Smooth muscle cell of the pulmonary artery (primary cell): ENCODE measurements at places on chromosomes 7 and 10. TPM values are rescaled to one million over a fixed set of nuclear protein-coding genes. Genes with fewer than 3 reads are reported as not detected.

The SUN3 gene
- total RNA-seq, result not detected in 2 replicates

The MMRN2 gene
- total RNA-seq, result 6.2 and 6.3 TPM in 2 replicates

The OR6B1 gene
- not detected in 2 replicates for total RNA-seq

The MORN4 gene
- 6.9 and 11.3 TPM in 2 replicates for total RNA-seq

The DUSP5 gene
- total RNA-seq, result 11.0 and 15.8 TPM in 2 replicates

The MRC1 gene
- total RNA-seq, result under 0.01 TPM in 1 of 2 replicates, not detected in the other

The CALN1 gene
- total RNA-seq, result not detected in 2 replicates

The SPDYE9 gene
- not detected in 2 replicates for total RNA-seq

The RAMP3 gene
- total RNA-seq, result not detected in 2 replicates
